Right renal cortex interstitium (tissue), 3 donors: ENCODE measurements at places on chromosomes 4 and X. TPM values are rescaled to one million over a fixed set of nuclear protein-coding genes. Genes with fewer than 3 reads are reported as not detected.

DNA sequence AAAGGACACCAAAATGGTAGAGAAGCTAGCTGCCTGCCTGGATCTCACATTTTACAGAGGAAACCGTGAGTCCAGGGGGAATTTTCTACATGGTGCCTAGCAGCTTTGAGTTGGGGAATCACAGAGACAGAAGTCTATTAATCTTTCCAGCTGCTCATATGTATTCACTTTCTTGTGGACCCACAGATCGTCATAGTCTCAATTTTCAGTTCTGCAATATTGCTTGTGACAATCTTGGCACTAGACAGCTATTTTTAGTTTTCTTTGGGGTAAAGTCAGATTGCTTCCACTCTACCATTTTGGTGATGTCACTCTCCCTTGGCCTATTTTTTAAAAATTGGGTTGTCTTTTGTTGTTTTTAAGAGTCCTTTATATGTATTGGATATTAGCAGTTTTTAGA lies 233.4 kb upstream of the STK26 start:
- DNase-seq = no peak

DNA sequence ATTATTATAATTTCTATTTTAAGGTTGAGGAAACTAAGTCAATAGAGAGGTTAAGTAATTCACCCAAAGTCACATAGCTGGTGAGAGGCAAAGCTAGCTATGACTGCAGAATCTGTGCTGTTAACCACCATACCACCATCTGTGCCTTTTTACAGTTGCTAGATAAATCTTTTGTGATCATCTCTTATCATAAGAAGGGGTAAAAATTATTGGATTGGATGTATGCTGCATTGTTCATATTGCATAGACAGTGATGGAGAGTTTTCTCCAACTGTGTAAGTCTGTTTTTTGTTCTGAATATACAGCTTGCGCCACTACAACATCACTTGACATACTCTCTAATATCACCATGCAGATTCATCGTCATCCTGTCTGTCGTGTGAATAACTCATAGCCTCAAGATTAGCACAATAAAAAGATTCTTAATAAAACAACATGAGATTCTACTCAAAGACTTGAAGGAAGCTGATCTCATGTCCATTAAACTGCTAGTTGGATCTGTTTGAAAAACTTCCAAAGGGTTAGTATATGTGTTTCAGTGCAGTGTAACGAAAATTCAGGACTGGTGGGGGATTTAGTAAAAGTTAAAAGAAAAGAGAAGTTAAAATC lies 495.9 kb downstream of the SPRY1 start:
- DNase-seq = no peak

- no peak for DNase-seq
These were observed 1611.1 kb downstream of the ARAP2 start for GRCh38 chr4:34633241-34633640.

- DNase-seq = no peak
These were observed 3.6 kb downstream of the GRSF1 start for GRCh38 chr4:70836081-70836480.

DNA sequence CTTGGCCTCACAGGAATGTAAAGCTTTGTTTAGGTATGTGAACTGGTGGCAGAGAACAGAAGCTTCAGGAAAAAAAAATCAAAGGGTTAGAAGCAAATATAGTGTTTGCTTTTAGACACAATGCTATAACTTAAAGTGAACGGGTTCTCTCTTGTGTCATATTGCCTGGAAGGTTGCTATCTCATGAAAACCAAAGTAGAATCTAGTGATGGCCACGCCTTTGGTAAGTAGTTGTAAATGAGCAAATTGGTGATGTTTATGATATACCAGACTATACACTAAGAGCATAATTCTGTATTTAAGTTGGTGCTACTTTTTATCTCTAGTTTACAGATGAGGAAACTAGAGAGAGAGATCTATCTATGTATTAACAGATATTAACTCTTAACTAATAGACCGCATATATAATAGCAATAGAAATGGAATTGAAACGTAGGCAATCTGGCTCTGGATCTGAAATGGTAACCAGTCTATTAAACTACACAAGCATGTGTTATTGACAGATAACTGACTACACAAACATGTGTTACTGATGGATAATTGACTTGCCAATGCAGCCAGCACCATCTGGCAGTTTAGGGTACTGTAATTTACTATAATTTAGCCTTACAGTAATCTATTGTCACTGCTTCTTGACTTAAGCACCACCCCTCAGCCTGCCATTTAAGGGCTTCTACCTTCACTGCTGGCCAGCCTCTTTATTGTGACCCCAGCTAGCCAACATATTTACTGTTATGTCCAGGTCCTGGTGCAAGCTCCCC lies 40.8 kb downstream of the HCCS start:
- DNase-seq = no peak

DNA sequence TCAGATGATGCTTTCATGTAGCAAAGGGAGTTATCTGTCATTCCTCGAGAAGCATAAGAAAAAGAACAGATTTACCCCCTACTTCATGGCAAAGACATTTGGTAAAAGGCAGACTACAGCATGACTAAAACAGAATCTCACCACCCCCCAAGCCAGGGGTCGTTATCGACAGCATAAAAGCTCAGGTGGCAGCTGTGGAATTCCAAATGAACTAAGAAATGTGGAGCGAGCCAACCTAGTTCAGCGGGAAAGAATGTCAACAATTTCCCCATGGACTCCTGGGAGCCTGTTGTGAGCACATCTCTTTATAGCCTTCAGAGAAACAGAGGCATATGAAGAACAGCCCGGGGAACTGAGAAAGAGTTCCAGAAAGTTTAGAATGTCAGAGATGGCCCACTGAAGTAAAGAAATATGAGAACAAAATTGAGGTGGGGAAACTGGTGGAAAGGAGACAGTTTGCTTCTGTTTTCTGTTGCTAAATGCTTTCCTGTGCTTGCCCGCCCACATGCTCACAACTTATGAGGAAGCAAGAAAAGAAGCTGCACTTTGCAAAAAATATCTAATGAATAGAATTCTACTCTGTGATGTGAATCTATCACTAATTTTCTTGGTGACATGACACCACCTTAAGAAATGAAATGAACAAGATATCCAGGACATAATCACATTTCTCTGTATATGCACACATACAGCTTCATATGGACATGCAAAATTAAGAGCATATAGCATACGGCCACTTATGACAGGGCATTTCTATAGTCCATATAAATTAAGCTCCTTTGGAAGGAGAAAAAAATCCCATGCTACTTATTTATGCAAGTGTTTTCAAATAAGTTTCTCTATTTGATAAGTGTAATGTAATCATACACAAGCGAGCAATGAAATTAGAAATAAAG lies 135.3 kb upstream of the MID1 start:
- no peak for DNase-seq

GRCh38 chr4:145423017-145423708 lies 58.5 kb upstream of the SMAD1 start:
- DNase-seq = no peak

DNA sequence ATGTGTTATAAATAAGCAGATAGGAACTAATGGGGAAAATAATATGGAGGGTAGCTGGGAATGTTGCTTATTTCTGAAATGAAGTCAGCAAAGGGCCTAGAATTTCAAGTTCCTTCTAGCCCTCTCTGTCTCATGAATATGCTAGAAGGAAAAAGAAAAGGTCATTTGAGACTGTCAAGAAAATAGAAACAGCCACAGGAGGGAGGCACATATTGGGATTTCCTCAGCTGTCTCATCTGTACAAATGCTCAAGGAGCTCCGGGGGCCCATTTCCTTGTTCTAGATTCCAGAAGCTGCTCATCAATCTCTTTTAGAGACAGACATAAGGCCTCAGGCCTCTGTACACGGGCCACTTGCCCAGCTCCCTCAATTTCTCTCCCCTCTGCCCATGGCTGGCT lies 127.6 kb upstream of the ETNPPL start:
- DNase-seq = no peak

- no peak for DNase-seq
These were observed 58.6 kb upstream of the MCF2 start for GRCh38 chrX:139766545-139766983.

DNA sequence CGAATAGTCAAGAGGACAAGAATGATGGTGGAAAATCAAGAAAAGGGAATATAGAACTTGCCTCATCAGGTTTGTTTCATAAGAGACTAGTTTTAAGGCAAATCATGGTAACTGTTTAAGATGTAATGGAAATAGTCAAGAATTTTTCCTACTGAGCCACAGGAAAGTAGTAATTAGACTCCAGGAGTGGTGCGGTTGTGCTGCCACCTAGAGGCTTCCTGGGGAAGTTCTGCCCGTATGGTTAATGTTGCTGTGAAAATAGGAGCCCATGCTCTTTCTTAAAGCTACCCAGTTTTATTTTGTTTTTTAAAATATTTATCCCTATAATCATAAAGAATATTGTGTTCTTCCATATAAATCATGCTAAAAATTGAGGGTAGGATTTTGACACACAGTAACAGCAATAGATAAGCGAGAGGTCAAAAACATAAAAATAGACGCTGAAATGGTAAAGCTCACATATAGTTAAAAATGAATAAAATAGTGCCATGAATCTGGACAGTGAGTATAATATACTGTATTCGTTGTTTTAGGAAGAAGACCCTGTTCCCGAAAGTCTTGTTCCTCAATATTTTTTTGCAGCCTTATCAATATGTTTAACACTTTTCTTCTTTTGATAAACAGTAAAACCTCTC lies 87.0 kb downstream of the PHOX2B start:
- peak; percentile 52 for DNase-seq

GRCh38 chr4:45778514-45778913 lies 345.3 kb downstream of the GABRG1 start:
- DNase-seq = no peak

DNA sequence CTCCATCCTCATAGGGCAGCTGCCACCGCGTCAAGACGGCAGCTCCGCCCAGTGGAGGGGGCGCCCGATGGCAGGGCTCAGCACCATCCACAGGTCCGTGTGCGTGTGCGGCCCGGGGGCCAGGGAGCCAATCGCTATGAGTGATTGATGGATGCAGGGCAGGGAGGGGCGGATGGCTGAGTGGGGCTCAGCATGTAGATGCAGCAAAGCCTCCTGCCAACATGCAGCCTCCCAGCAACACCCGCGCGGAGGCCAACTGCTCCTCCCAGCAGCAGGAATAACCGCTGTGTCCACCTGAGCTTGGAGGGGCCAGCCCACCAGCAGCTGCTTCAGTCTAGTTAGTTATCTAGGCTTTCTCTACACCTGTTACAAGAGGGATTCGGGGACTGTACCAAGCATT lies 77.4 kb downstream of the MTMR1 start:
- no peak for DNase-seq

GRCh38 chr4:113687067-113687718 lies 74.3 kb downstream of the CAMK2D start:
- no peak for DNase-seq

- DNase-seq = no peak
These were observed 174.6 kb downstream of the ANKRD50 start for GRCh38 chr4:124537971-124538370.

DNA sequence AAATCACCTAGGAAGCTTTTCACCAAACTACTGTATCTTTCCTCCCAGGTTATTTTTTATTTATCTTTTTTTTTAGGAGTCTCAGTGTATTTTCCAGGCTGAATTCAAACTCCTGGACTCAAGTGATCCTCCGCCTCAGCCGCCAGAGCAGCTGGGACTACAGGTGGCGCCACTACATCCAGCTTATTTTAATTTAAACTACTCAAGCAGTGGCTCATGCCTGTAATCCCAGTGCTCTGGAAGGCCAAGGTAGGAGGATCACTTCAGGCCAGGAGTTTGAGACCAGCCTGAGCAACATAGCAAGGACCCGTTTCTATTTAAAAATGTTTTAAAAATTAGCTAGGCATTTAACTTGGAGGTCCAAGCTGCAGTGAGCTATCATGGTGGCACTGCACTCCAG lies 37.8 kb downstream of the LEF1 start:
- no peak for DNase-seq

- no peak for DNase-seq
These were observed 215.1 kb upstream of the PITX2 start for GRCh38 chr4:110837896-110838450.

DNA sequence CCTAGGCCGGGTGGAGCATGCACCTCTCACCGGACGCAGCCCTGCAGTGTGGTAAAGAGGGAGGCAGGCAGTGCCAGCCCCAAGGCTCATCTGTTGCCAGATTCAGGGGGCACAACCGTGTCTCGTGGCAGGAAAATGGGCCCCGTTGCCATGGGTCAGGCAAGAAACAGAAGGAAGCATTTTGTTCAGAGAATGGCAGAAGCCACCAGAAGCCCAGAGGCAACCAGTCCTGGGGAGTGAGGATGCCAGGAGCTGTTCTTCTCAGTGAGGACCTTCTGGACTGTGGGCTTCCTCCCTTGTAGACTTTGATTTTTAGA lies 12.5 kb upstream of the UVSSA start:
- DNase-seq = no peak

DNA sequence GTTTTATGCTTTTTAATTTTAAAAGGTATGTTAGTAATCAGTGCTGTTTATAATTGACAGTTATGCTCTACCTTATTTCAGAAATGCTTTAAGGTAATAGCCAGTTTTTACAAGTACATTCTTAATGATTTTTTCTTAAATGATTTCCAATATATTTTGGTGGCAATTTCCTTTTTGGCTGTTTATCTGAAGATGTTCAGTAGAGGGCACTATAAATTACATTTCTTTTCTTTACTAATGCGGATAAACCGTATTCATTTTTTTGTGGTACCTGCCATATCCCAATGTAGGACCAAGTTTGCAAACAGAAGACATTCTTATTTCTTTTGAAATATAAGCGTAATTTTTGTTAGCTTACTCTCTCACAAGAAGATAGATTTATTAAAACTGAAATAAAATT lies 65.4 kb downstream of the CCKAR start:
- no peak for DNase-seq

GRCh38 chrX:134875671-134876070 lies 115.1 kb upstream of the SMIM10 start:
- no peak for DNase-seq

- no peak for DNase-seq
These were observed 36.7 kb upstream of the TMEM164 start for GRCh38 chrX:109966246-109966645.

- no peak for DNase-seq
These were observed 101.3 kb downstream of the SHROOM3 start for GRCh38 chr4:76536373-76536689.

- DNase-seq = no peak
These were observed 4.1 kb upstream of the RS1 start for GRCh38 chrX:18676050-18676449.

The TXK gene
- polyA plus RNA-seq = 1.0 TPM

The MED14 gene
- polyA plus RNA-seq = 46.1 TPM

The SORCS2 gene
- 7.0 TPM for polyA plus RNA-seq

The TEX13B gene
- not detected for polyA plus RNA-seq

The MAGEA2B gene
- polyA plus RNA-seq = not detected

The GATA1 gene
- polyA plus RNA-seq = 0.74 TPM

The PALLD gene
- polyA plus RNA-seq = 213 TPM
